HS-27A (cell line): ENCODE measurements at places on chromosomes 5 and 9.

DNA sequence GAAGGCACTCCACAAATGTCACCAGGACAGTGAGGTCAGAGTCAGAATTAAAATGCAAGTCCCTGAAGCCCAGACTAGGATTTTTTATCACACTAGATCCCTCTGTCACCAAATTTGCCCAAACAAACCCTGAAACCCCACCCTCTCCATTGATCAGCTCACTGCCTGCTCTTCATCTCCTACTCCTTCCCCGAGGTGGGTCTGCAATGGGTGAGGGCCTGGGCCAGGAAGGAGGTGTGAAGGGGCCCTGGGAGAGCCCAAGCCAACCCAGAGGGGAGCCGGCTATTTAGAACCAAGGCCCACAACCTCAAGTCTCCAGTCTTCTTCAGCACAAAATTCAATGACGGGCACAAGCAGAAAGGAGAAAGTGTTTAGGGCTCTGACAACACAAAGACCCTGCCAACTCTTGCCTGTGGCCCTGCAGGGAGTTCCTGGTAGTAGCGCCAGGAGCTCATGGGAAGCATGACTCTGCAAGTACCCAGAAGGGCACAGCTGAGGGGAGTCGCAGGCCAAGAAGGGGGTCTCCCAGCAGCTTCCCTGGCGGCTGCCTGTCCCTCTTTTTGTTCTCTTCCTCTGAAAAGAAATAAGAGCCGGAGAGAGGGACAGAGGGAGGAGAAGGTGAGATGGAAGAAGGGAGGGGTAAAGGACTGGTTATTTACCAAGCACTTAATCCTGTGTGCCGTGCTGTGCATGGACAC is 5.5 kb downstream of the FOXI1 start:
- no peak for DNase-seq

DNA sequence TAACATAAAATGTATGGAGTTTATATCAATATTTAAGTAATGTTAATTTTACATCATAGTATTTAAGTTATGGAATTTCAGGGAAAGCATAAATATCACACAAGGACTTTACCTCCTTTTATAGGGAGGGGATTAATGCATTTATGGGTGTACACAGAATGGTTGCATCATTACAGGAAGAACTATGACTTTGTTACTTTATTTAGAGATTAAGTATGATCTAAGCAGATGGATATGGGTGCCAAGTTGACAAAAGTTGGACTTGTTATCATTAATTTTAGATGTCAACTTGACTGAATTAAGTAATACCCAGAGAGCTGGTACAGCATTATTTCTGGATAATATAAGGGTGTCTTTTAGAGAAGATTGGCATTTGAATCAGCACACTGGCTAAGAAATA is 160.5 kb upstream of the CDH10 start:
- no peak for DNase-seq

- DNase-seq, result no peak
Measured at GRCh38 chr9:72635197-72635596, 113.8 kb downstream of the TMC1 start.

- DNase-seq, result no peak
Measured at GRCh38 chr9:129281506-129282145, 103.6 kb upstream of the IER5L start.

- DNase-seq, result no peak
Measured at GRCh38 chr5:121053055-121053985, 589.2 kb downstream of the PRR16 start.

- no peak for DNase-seq
Measured at GRCh38 chr9:136241542-136241941, 4.1 kb downstream of the QSOX2 start.

GRCh38 chr5:54013556-54014194 is 296.7 kb downstream of the ARL15 start:
- peak; percentile 40 for DNase-seq

DNA sequence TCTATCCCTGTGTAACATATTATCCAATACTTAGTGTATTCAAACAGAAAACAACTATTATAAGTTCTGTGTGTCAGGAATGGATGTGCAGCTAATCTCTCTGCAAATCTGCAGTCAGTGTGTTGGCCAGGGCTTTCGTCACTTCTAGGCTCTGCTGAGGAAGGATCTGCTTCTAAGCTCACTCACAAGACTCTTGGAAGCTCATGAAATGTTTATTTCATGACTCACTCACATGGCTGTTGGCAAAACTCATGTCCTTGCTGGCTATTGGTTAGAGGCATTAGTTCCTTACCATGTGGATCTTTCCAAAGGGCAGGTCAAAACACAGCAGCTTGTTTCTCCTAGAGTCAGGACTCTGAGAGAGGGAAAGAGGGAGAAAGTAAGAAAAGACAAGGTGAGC is 367.4 kb upstream of the SMARCA2 start:
- DNase-seq, result no peak

GRCh38 chr9:2291980-2292704 is 277.0 kb downstream of the SMARCA2 start:
- DNase-seq, result no peak

- no peak for DNase-seq
Measured at GRCh38 chr5:103532086-103532734, 30.4 kb downstream of the NUDT12 start.

- DNase-seq, result no peak
Measured at GRCh38 chr5:103450333-103451061, 112.1 kb downstream of the NUDT12 start.

- no peak for DNase-seq
Measured at GRCh38 chr9:89522261-89522958, 24.5 kb upstream of the SEMA4D start.

DNA sequence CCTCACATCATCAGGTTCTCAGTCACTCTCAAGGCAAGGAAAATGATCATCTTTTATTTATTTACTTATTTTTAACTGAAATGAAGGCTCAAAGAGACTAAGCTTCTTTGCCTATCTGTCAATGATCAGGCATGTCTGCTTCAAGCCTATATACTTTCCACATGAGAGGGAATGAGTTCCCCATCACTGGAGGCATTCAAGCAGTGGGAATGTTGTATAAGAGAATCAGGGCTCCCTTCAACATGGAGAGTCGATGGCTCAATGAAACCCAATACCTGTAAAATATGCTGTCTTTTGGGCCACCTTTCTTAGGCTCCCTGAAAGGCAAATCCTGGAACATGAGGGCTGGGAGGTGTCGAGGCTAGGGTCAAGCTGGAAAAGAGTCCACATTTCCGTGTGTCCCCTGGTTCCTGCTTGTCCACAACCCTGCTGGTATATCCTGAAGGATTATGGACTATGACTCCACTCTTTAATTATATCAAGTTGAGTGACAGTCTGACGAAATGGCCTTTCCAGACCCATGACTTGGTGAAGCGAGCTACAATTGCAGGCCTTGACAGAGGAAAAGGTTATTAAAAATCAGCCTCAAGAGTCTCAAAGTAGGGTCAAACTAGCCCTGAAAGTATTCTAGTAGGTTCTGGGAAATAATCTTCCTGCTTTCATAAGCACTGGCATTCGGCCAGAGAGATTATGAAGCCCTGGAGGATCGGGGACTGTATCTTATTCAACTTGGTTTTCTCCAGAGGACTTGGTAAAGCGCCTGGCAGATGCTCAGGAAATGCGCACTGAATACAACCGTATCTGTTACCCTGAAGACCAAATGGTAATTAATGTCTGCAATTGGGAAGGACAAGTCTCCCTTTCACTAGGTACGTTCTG is 145.9 kb upstream of the TBC1D2 start:
- DNase-seq, result no peak

DNA sequence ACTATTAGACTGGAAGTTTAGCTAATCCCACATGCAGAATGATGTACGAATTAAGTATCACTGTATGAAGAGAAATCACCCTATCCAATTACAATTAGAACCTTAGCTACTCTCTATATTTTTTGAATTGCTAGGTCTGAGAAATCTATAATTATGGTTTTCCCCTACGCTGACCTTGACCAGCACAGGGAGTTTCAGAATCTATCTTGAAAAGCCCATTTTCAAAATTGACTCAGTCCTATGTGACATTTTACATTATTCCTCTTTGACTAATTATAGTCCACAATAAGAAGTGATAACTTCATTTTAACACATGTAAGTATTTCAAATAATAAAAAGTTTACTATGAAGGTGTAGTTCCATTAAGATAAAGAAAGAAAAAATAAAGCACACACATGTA is 21.5 kb downstream of the NUDT12 start:
- DNase-seq, result no peak
